ENCODE measurements at places on chromosomes 2 and 18. TPM values are rescaled to one million over a fixed set of nuclear protein-coding genes. Genes with fewer than 3 reads are reported as not detected.

IL1R1 gene
- polyA plus RNA-seq: 25.7 TPM

TEKT4 gene
- not detected for polyA plus RNA-seq

FTCDNL1 gene
- polyA plus RNA-seq: 0.75 TPM

G6PC2 gene
- not detected for polyA plus RNA-seq

DPP4 gene
- 3.4 TPM for polyA plus RNA-seq

DNA sequence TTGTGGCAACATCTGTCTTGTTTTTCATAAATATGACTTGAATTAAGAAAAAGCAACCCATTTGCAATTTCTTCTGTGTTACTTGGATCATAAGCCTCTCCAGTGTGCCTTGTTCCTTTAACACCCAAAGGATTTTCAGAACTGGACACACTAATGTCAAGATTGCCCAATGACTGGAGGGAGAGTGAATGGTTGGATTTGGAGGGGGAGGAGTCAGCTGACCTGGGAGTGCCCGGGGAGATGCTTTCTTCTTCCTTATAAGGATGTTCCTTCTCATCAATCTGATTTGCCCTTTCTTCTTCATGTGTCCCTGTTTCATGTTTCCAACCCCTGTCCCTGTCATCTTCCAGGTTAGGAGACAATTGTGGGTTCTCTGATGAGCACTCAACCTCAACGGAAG lies 48.8 kb downstream of the ALPK2 start:
- no peak for DNase-seq

GRCh38 chr2:174023591-174024523 lies 58.7 kb upstream of the SP3 start:
- peak; percentile 77 for DNase-seq

DNA sequence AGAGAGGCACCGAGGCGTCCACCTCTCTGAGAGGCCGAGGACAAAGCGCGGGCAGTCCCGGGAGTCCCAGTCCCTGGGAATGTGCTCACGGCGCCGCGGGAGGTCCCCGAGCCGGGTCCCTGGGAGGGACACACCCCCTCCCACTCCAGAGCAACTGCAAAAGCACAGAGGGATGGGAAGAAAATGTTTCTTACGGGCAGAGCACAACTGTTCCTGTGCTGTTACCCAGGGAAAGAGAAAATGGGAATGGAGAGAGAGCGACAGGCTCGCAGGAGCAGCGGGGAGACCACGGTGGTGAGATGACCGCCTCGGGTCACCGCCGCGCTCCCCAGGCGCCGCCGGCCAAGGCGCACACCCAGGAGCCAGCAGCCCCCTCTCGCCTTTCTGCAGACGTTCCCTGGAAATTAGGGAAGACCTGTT lies 1.2 kb upstream of the BCL11A start:
- no peak for DNase-seq

DNA sequence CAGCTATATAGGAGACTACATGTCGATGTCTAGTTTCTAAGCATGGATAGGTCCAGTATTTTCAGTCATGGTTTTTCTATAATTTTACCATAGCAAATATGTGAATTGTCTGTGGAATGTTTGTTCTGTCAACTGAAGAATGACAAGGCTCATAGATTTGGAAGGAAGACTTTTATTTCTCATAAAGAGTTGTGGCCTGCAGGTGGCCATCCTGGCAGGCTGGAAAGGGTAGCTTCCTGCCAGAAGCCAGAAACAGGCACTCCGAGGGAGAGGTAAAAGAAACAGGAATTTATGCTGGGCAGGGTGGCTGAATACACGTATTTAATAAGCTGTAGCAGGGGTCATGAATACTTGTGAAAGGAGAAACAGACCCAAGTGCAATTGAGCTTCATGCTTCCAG lies 182.1 kb downstream of the PARD3B start:
- DNase-seq: no peak

- DNase-seq: no peak
These were observed 122.7 kb upstream of the RIOK3 start for GRCh38 chr18:23330423-23330822.

GRCh38 chr2:170950221-170950761 lies 21.2 kb downstream of the GORASP2 start:
- no peak for DNase-seq

- DNase-seq: no peak
These were observed 172.7 kb upstream of the MYCN start for GRCh38 chr2:15767679-15768078.

- no peak for DNase-seq
These were observed 68.8 kb upstream of the TMEM87B start for GRCh38 chr2:111986116-111986900.

- no peak for DNase-seq
These were observed 2.7 kb downstream of the AAMP start for GRCh38 chr2:218267259-218267658.

DNA sequence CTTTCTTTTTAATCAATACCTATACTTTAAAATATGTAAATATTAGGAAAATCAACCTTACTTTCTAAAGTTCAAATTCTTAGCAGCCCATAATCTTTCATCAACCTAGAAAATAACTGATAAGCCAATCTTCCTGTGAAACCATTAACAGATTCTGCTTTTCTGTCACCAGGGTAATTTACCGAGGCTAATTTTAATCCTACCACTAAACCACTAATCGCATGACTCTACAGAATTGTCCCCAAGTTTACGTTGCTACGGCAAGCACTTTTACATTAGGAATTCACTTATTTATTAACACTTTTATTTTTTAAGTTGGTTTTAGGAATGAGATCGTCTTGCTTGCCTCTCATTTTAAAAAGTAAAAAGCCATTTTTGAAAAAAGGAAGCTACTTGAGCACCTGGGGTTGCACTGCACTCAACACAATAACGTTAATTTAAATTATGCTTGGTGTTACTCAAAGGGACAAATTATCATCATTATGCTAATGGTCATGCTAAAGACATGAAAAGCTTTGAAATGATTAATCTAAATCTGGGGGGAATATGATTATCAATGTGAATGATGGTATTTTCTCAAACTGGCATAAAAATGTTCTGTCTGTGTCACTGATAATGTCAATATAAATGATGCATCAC lies 10.2 kb downstream of the ZNF516 start:
- DNase-seq: no peak

DNA sequence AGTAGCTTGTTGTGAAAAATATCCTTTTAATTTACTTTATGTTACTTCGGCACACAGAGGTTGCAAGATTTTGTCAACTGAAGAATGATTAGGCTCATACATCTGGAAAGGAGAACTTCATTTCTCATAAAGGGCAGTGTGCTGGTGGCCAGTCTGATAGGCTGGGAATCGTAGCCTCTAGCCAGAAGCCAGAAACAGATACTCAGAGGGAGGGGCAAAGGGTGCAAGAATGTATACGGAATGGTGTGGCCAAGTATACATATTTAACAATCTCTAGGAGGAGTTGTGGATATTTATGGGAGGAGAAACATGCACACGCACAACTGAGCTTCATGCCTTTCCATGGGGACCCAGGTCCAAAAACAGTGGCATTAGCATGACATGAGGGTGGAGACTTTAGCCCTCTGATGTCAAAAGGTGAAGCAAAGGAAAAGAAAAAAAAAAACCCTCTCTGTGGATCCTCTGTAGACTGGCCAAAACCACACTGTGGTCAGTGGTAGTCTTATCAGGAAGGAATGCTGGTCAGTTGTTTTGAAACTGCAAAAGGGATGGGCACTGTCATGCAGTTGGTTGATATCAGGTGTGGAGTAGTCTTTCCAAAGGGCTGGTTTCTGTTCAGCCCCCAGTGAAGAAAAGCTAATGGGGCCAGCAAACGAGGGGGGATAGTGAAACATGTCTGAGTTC lies 34.9 kb upstream of the APCDD1 start:
- DNase-seq: no peak

DNA sequence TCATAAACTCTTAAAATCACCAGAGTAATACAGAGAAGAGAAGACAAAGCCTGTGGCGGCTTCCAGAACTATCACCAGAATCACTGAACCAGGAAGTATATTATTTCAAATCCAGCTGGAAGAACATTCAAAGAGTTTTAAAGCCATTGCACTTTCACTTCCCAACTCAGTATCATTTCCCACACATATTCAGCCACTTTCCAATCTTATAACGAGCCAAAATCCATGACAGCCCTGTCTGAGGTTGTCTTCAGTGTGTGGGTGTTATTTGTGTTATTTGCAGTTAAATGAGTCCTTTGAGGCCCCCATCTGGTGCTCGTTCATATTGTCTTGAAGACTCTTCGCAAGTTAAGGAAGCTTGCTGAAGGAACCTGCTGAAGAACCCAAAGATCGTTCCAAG lies 559.9 kb downstream of the TSN start:
- DNase-seq: no peak

DNA sequence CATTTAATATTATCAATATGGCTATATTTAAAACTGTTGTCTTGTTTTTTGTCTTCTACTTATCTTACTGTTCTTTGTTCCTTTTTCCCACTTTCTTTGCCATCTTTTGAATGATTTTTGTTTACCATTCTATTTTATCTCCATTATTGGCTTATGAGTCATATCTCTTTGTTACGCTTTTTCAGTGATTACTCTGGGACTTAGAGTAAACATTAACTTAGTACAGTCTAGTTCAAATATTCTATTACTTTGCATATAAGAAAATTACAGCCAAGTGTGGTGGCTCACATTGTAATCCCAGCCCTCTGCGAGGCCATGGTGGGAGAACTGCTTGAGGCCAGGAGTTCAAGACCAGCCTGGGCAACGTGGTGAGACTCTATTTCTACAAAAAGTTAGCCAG lies 26.1 kb downstream of the ADCY3 start:
- DNase-seq: no peak

- no peak for DNase-seq
These were observed 202.6 kb upstream of the ARL4C start for GRCh38 chr2:234699456-234699855.

DNA sequence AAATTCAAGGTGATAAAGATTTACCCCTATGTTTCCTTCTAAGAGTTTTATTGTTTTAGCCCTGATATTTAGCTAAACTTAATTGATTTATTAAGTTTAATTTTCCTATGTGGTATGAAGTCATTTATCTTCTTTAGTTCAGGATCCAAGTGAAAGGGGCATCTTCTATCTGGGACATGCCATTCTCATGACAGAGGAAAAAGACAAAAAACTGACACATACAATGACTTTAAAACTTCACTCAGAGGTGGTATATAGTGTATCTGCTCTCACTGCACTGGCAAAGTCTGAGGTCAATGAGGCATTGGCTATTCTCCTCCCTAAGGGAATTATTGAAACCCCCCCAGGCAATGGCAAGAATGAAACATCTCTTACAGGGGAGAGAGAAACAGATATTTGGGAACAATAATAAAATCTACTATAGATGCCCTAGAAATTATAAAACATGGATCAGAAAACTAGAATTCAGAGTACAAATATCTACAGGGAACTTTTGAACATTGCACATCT lies 237.4 kb downstream of the MYCN start:
- DNase-seq: no peak

GRCh38 chr2:72919414-72920317 lies 2.3 kb downstream of the EMX1 start:
- DNase-seq: no peak

- DNase-seq: no peak
These were observed 238.8 kb upstream of the TANK start for GRCh38 chr2:160921386-160921964.

DNA sequence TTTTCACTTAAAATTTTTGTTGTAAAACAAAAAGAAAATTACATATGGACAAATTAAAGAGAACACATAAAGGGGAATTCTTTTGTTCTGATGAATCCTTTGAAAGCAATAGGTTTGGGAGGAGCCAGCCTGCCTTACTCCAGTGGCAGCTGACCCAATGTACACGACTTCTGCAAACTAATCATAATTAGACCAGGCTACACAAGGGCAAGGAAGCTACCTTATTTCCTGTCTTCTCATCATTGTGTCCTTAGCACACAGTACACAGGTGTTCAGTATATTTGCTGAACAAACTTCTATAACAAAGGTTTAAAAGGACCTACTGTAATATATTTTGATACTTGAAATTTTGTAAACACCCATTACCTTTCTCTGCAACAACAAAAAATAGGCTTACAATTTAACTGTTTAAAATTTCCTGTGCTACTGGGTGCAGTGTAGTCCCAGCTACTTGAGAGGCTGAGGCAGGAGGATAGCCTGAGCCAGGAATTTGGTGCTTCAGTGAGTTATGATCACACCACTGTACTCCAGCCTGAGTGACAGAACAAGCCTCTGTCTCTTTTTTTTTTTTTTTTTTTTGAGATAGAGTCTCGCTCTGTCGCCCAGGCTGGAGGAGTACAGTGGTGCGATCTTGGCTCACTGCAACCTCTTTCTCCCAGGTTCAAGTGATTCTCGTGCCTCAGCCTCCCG lies 18.9 kb downstream of the KCNG3 start:
- no peak for DNase-seq
